Activated CD8-positive, alpha-beta memory T cell treated with anti-CD3 and anti-CD28 coated beads, Interleukin-2, amount 10 ng/mL, durations not matched to agents 7 days and 5 days (primary cell): ENCODE measurements at places on chromosomes 7 and 10.

DNA sequence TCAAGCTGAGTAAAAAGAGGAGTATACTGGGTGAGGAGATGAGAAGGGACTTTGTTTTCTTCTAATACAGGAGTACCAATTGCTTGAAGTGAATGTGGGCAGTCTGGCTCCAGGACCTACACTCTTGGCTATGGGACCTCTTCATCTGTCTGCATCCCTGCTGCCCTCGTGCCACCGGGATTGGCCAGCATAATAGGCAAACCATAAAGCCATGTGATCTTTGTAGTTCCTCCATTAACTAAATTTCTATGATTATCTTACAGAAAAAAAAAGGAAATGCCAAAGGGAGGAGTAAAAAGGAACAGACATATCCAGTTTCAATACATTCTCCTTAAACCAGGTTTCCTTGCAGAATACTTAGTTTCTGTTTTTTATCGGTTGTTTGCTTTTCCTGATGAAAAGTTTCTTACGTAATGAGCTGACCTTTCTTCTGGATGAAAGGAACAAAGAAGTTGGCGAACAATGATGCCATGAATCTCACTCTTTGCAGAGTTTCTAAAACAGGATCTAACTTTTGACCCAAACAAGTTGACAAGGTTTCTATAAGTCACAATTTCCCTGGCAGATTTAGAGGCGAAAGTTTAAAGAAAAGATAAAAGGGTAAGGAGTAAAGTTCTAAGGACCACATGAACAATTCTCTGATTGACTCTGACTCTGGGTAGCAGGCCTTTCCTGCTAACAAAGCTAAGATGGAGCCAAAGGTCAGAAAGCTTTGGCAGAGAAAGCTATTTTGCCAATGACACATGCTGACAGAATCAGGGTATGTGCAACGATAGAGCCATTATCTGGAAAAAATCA is 54.1 kb downstream of the LAMB1 start:
- DNase-seq, result no peak

- DNase-seq, result no peak
Observed at GRCh38 chr10:43479275-43479674, 42.4 kb downstream of the ZNF487 start.

- no peak for DNase-seq
Observed at GRCh38 chr7:142188846-142189245, 69.0 kb downstream of the PRSS58 start.

GRCh38 chr10:6734286-6734685 is 154.2 kb upstream of the PRKCQ start:
- no peak for DNase-seq

DNA sequence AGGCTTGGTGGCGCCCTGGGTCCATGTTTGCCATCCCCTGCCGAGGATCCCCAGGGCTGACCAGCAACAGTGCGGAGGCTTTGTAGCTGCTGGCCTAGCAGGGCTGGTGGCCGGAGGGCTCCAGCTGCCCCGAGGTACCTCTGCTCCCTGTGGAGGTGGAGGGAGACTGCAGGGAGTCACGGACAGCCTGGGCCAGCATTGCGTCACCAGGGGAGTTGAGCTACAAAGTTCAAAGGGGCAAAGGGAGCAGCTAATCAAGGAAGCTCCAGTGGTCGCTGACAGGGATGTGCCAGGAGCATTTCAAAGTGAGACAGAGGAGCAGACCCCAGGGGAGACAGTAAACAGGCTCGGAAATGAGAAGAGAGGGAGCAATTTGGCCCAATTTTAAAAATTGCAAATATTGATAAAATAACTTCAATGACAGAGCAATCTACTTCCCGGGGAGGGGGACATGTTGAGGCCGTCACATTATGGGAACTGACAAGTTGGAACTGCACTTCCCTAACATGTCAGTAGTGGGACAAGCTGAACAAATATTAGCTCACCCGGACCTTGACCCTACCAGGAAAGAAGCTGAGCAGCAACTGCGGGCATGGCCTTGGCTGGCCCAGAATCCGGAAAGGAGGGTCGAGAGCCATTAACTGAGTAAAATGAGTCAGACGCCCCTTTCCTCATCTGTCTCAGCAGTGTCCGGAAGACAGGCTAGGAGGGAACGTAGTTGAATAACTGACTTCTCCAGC is 39.4 kb downstream of the BTBD16 start:
- no peak for DNase-seq

- DNase-seq, result peak; percentile 94
Observed at GRCh38 chr7:584122-584465, 64.4 kb upstream of the PDGFA start.

DNA sequence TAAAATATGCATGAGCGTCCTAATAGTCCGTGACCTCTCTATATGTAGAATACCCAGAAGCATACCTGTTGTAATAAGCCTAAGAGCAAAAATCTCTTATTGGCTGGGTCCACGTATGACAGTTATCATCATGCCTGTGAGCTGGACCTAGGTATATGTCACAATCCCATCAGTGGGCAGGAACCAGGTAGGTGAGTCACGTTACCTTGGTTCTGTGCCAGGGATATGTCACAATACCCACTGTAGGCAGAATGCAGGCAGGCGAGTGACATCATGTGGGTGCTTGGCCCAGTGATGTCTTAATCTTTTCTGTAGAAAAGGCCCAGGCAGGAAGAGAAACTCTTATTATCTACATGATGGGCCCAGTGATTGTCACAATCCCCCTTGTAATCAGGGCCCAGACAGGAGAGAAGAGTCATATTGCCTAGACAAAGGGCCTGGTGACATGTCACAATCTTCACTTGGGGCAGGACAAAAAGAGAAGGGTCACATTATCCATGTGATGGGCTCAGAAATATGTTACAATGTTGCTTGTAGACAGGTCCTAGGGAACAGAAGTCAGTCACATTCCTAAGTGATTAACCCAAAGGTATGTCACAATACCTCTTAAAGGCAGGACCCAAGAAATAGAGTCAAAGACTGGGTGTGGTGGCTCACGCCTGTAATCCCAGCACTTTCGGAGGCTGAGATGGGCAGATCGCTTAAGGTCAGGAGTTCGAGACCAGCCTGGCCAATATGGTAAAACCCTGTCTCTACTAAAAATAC is 12.9 kb upstream of the ZNF736 start:
- DNase-seq, result no peak

- DNase-seq, result peak; percentile 70
Observed at GRCh38 chr10:21534604-21535493, 817 bp downstream of the MLLT10 start.

DNA sequence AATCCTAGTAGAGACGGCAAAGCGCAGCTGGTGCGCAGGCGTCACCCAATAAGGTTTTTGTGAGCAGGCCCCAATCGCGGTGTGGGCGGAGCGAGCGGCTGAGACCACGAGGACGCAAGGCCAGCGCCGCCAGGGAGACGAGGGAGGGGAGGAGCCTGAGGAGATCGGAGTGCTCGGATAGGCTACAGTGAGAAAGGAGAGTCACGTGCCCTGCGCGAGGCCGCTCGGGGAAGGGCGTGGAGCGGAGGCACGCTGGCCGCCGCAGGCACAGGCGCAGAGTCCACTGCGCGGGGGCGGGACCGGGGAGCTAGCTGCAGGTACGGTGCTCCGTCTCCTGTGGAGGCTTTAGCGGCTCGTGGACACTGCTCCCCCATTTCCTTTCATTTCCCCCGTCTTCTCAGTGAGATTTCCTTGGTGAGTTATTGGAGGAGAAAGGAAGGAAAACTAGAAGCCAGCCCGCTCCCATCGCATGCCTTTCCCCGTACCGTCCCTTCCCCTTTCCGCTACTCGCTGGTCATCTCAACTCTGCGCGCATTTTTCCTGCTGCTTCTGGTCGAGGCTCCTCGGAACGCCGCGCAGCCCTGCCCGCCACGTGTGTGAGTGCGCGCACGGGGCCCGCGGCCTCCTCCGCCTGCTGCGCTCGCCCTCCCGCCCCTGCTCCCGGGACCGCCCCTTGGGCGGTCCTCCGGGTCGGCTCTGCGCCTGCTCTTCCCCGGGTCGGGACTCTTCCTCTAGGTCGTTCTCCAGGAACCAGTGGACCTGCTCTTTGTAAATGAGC is at the start of gene THNSL1:
Gene THNSL1 (plus strand): TSS at position 237 of the 778 bp plus-strand sequence. CDS start 6,612 bp downstream, outside the sequence.
- DNase-seq, result peak; percentile 99

DNA sequence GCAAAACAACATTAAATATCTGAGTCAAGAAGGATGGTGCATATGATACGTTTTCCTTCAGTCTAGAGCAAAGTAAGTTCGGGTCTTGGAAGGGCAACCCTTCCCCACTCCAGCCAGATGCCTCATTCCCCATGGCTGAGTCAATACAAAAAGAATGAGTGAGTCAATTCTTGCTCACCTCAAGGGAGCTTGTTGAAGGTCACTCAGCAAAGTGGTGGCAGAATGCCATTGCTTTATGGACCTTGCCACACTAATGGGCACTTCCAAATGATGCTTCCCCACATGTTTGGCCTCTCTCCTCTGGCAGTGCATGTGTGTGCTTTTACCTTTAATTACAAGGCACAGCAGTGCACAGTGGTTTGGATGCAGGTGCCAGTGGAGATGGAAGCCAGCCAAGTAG is 296.5 kb downstream of the SORCS3 start:
- no peak for DNase-seq

DNA sequence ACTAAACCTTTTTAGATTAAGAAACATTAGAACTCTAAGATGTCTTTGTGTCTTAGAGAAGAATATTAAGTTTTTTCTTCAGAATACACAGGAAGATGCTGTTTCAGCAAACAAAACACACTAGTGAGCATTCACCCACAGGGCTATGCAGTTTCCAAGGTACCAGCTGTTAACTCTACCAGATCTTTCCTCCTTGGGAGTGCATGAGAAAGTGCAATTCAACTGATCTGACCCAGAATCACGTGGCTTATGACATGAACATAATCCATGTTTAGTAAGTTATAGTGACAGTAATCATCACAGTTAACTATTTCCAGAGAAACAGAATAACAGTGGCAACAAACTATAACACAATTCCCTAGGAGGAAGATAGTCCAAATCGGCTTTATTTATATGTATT is 270.7 kb downstream of the CACNA2D1 start:
- DNase-seq, result no peak

GRCh38 chr7:43700059-43700501 is 29.2 kb downstream of the COA1 start:
- no peak for DNase-seq

GRCh38 chr7:48312151-48312550 is 140.9 kb downstream of the ABCA13 start:
- no peak for DNase-seq

DNA sequence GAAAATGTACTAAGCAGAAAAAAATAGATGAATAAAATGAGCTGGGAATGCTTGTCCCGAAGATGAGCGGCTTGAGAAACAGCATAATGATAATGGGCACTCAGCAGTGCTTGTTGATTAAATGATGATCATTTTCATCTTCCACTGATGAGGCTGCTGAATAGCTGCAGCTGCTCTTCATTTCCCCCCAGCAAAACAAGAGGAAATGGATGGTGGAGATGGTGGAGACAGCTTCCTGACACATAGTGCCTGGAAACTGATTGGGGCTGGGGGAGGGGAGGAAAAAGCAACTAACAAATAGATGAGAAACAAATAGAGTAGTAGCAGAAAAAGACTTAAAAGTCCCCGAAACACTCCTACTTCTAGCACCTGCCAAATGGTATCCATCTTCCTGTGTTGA is 41.4 kb downstream of the MRC1 start:
- no peak for DNase-seq

DNA sequence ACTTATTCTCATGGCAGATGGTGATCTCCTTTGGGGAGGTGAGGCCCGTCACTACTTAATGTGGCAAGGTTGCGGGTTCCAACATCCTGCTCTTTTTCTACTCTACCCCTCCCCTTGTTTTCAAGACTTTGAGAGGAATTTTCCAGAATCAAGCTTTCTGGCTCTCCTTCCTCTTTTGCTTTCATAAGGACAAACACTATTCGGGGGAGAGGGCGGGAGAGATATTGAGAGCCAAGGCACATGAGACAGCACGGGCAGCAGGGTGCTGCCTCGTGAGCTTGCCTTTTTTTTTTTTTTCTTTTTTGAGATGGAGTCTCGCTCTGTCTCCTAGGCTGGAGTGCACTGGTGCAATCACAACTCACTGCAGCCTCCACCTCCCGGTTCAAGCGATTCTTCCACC is 6.9 kb upstream of the PFKFB3 start:
- DNase-seq, result no peak

- peak; percentile 34 for DNase-seq
Observed at GRCh38 chr7:157523371-157523765, 186.6 kb downstream of the DNAJB6 start.

GRCh38 chr10:5888351-5888750 is 1.3 kb downstream of the ANKRD16 start:
- DNase-seq, result no peak

DNA sequence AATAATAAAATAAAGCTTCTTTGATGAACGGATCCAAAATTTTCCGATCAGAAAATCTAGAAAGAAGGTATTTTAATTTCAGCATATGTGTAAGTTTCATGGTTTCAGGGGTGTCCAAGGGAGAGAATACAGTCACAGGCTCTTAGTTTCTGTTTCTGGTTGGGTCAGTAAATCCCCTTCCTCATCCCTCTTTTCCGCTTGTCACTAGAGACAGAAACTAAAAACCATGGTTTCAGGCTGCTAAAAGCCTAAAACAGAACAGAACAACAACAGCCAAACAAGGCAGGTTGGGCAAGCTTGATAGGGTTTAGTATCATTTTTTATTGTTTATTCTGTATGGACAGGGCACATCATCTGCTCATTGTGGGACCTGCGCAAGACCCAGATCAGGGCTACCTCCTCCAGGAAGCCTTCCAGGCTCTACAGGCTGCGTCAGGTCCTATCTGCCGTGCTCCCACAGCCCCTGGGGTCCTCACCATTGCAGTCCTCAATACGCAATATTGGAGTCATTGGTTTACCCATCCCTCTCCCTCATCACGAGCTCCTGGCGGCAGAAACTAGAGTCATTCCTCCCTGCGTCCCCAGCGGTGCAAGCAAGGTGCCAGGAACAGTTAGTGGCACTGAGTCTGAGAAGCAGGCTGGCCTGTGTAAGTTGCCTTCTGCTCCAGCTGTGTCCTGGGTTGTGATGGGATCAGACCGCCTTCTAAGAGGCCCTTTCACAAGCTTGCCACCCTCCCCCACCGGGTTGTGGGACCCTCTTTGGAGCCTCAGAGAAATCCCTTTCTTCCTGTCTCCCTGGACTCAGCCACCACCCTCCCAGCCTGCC is 70.2 kb upstream of the CUX1 start:
- no peak for DNase-seq

GRCh38 chr7:3892686-3893085 is 591.6 kb downstream of the SDK1 start:
- no peak for DNase-seq

DNA sequence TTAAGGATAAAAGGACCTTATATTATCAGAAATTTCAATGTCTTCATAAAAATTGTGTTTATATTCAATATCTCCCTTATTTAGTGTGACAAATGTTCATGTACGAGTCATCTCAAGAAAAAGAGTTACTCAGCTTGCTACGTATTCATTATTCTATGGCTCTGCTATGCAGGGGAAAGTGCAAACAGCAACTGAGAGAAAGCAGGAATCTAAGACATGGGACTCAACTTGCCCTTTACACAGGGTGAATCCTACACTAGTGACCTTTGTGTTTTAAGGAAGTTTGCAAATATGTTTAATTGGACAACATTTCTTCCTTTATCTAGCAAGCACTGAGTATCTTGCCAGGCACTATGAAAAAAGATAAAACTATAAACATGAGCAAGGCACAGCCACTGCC is 104.7 kb downstream of the NPSR1 start:
- no peak for DNase-seq

GRCh38 chr7:5443678-5444077 is 20.0 kb upstream of the TNRC18 start:
- no peak for DNase-seq

GRCh38 chr10:100985336-100985735 is 2.0 kb downstream of the MRPL43 start:
- no peak for DNase-seq
